Muscle of leg (tissue), 16 donors: ENCODE measurements at places on chromosomes 13 and 19. TPM values are rescaled to one million over a fixed set of nuclear protein-coding genes. Genes with fewer than 3 reads are reported as not detected.

SHISA7 gene
- under 0.01 TPM for total RNA-seq

- DNase-seq = no peak
These were observed 73.3 kb downstream of the TNFRSF19 start for GRCh38 chr13:23643338-23644125.

DNA sequence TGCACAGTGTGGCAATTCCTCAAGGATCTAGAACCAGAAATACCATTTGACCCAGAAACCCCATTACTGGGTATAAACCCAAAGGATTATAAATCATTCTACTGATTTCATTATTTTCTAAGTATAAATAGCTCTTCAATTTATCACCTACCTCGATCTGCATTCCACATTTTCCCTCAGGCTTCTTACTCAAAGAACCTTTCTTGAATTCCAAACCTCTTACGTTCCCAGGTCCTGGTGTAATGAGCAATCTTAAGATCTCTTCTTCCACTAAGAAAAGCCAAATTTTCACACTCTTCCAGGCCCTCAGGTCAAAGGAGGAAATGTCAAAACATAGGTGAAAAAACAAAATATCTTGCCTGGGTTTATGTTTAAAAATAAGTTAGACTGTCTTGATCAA is 237.3 kb upstream of the GPC6 start:
- no peak for DNase-seq

U2AF1L4 gene
- 14.6 TPM for total RNA-seq

- no peak for DNase-seq
These were observed 2.1 kb upstream of the HAMP start for GRCh38 chr19:35279985-35280821.
